Activated B cell treated with CpG ODN at 0.5 μM for 24 hours (primary cell): ENCODE measurements at places on chromosomes 16 and 17.
A peak's percentile ranks its signal among the peaks of the same experiment; 100 is the strongest.

GRCh38 chr16:77424871-77425604 is 9.8 kb downstream of the ADAMTS18 start:
- no peak for DNase-seq
- H3K4me1 ChIP-seq, result no peaks in the 10 kb centered on the region
- no peak overlapping the region for H3K4me3 ChIP-seq
- H3K36me3 ChIP-seq, result no peaks in the 10 kb centered on the region

DNA sequence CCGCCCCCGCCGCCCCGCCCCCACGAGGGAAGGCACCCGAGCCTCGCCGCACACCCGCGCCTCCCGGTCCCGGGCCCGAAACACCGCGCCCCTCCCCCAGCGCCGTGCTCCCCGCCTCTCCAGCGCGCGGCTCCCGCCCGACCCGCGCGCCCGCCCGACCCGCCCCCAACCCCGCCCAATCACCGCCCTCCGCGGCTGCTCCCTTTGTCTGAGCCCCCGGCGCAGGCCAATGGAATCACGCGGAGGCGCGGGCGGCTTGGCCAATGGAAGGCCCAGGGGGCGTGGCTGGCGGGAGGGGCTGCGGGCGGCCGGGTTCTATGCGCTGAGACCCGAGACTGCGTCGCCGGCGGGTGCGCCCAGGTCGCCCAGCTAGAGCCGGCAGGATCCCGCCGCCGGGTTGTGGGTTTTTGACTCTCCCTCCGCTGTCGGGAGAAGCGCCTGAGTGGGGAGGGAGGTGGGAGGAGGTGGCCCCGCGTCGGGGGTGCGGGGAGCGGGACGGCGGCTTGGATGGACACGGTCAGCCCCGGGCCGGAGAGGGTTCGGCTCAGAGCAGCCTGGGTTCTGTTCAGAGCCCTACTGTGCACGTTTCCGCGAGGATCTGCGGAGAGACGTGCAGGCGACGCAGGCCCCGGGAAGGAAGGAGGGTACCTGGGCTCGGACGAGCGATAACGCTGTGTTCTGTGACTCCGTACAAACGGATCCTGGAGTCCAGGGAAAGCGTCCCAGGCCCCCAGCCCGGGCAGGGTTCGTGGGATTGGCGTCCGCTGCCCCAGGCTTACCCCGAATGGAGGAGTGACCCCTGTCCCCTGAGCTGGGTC is 49.0 kb upstream of the BAHCC1 start:
- DNase-seq, result peak; percentile 87
- H3K4me1 ChIP-seq, result peaks cover 20% of the 10 kb centered on the region
- H3K27me3 ChIP-seq, result peaks cover 24% of the 10 kb centered on the region
- no peak overlapping the region for H3K27ac ChIP-seq
- peak overlapping the region; percentile 74 for H3K4me3 ChIP-seq

DNA sequence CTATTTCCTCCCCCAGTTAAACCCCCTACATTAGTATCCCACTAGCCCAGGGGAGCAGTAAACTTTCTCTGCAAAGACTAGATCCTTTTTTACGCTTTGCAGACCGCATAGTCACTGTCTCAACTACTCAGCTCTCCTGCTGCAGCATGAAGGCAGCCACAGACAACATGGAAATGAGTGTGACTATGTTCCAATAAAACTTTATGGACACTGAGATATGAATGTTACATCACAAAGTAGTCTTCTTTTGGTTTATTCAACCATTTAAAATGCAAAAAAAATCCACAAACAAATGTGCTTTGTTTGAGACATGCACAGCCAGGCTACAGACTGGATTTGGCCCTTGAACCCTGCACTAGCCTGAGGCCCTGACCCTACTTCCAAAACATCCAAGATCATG is 1.9 kb upstream of the RNASEK start:
- peaks cover 64% of the 10 kb centered on the region for H3K4me1 ChIP-seq
- peak overlapping the region; percentile 95 for H3K4me3 ChIP-seq
- no peak for DNase-seq

- H3K4me1 ChIP-seq, result peaks cover 88% of the 10 kb centered on the region
- DNase-seq, result no peak
- peak overlapping the region; percentile 89 for H3K27ac ChIP-seq
- no peaks in the 10 kb centered on the region for H3K27me3 ChIP-seq
Observed at GRCh38 chr17:59372138-59372751, 40.8 kb downstream of the YPEL2 start.

DNA sequence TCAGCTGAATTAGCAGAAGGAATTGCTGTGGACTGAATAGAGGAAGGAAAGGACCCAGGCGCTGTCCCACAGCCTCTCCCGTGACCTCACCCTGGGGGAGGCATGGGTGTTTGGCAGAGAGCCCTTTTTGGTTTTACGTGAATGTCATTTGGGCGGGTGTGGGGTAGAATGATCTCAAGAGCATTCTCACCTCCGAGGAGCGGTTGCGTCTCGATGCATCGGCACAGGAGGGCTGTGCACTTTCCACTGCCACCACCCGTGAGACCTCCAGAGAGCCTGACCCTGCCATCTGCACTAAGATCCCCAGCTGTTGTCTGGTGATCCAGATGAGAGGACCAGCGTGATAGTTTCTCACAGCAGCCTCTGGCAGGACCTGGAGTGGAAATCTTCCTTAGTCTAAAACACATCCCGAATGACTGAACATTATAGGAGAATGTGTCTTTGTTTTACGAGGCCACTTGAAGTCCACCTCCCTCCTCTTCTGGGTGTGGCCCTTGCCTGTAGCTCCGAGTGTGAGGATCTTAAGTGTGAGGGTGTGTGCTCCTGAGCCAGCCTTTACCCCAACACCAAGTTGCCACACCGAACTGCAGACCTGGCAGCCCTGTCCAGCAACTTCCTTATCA is 29.3 kb downstream of the FOXK2 start:
- DNase-seq, result no peak
- no peak overlapping the region for H3K27ac ChIP-seq
- H3K36me3 ChIP-seq, result no peaks in the 10 kb centered on the region
- H3K4me3 ChIP-seq, result no peak overlapping the region

DNA sequence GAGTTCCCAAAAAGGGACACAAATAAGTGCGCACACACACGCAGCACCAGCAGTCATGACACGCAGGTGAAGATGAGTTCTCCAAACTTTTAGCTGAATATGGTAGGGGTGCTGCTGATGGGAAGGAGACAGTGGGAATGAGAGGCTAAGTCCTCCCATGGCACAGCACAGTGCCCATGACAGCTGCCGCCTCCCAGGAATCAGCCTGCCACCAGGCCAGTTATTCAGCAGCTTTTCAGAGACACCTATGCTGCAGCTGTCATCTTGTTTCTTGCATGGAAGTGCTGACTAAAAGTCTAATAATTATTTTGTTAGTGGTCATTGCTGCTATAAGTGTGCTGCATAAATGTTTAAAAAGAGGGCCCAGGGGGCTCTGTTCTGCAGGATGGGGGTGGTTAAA is 12.2 kb downstream of the WFIKKN2 start:
- H3K27me3 ChIP-seq, result no peaks in the 10 kb centered on the region
- H3K4me1 ChIP-seq, result peaks cover 11% of the 10 kb centered on the region
- H3K27ac ChIP-seq, result no peak overlapping the region
- no peak for DNase-seq
- H3K4me3 ChIP-seq, result no peak overlapping the region

GRCh38 chr16:67884-68789 is 4.3 kb downstream of the RHBDF1 start:
- no peak overlapping the region for H3K27ac ChIP-seq
- no peak overlapping the region for H3K4me3 ChIP-seq
- H3K4me1 ChIP-seq, result peaks cover 11% of the 10 kb centered on the region
- no peaks in the 10 kb centered on the region for H3K36me3 ChIP-seq

DNA sequence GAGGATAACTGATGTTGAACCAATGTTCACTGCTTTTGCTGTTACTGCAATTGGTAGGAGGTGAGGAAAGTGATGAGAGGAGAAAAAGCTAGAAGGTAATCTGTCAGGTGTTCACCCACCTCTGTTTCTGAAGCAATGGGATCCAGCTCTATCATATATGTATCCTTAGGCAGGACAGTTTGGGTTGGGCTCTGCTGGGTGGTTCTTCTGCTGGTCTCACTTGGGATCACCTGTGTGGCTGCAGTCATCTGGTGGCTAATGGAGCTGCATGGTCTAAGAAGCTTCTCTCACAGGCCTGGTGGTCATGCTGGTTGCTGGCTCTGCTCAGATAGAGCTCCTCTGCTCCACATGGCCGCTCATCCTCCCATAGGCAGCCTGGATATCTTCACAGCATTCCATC is 40.2 kb upstream of the ZCCHC14 start:
- DNase-seq, result no peak
- H3K4me1 ChIP-seq, result no peaks in the 10 kb centered on the region
- peaks cover 31% of the 10 kb centered on the region for H3K27me3 ChIP-seq
- no peak overlapping the region for H3K4me3 ChIP-seq
- peaks cover 5% of the 10 kb centered on the region for H3K36me3 ChIP-seq
- no peak overlapping the region for H3K27ac ChIP-seq

DNA sequence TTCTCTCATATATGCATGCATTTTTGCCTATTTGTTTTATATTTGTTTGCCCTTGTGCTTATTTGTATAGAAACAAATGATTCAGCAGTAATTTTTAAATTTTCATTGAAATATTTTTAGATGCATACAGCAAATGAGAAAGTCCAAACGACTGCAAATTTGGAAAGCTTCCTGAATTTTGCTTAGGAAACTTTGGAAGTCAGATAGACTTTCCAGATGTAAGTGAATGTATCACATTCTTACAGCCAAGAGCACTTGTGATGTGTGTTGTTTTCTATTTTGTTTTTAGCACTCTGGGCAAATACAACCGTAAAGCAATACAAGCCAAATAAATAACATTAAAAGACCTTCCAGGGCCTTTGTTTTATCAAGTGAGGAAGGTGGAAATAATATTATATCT is 680.8 kb upstream of the CDH8 start:
- H3K27ac ChIP-seq, result no peak overlapping the region
- H3K4me3 ChIP-seq, result no peak overlapping the region
- no peaks in the 10 kb centered on the region for H3K27me3 ChIP-seq

GRCh38 chr17:66942451-66943264 is 21.8 kb upstream of the CACNG4 start:
- H3K36me3 ChIP-seq, result no peaks in the 10 kb centered on the region
- peaks cover 46% of the 10 kb centered on the region for H3K27me3 ChIP-seq
- DNase-seq, result no peak
- H3K27ac ChIP-seq, result no peak overlapping the region
- no peak overlapping the region for H3K4me3 ChIP-seq

GRCh38 chr16:56710181-56710737 is 19.7 kb upstream of the NUP93 start:
- no peaks in the 10 kb centered on the region for H3K4me1 ChIP-seq
- no peak overlapping the region for H3K27ac ChIP-seq
- no peak overlapping the region for H3K4me3 ChIP-seq
- H3K27me3 ChIP-seq, result peaks cover 4% of the 10 kb centered on the region
- no peaks in the 10 kb centered on the region for H3K36me3 ChIP-seq

- H3K27ac ChIP-seq, result no peak overlapping the region
- no peaks in the 10 kb centered on the region for H3K4me1 ChIP-seq
- peaks cover 1% of the 10 kb centered on the region for H3K36me3 ChIP-seq
- H3K4me3 ChIP-seq, result no peak overlapping the region
- DNase-seq, result no peak
- H3K27me3 ChIP-seq, result no peaks in the 10 kb centered on the region
Observed at GRCh38 chr16:23131931-23132621, 17.2 kb downstream of the USP31 start.

DNA sequence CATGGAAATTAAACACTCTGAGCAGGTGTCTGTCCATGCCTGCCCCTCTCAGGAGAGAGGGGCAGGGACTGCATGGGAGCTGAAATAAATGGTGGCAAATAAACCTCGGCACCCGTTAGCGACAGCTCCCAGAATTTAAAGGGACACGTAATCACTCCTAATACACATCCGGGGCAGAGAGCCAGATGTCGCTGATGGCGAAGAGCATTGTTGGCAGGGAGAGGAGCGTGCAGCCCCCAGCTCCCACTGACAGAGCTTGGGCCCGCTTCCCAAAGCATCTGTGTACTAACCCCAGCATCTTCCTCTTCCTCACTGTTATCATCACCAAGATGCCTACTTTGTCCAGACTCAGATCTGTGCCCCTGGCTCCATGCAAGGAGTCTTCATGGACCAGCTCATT is 85.8 kb downstream of the IRX5 start:
- no peak overlapping the region for H3K27ac ChIP-seq
- peaks cover under 1% of the 10 kb centered on the region for H3K27me3 ChIP-seq
- no peaks in the 10 kb centered on the region for H3K4me1 ChIP-seq
- no peak for DNase-seq
- H3K36me3 ChIP-seq, result no peaks in the 10 kb centered on the region
- H3K4me3 ChIP-seq, result no peak overlapping the region

DNA sequence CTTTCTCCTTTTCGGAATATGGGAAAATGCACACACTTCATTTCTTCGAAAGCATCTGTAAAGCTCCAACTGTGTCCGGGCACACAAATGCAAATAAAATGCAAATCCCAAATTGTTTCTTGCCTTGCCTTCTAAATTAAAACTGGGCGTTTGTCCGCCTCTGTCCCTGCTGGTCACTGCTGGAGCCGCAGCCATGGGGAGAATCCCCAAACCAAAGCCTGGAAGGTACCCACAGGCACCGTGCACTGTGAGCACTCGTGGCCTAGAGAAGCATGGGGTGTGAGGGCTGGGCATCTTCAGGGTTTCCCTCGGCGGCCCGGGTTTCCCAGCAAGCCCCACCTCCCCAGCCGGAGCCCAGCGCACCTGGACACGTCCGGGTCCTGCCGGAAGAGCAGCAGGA is 2.9 kb downstream of the SLC47A2 start:
- DNase-seq, result no peak
- H3K4me3 ChIP-seq, result no peak overlapping the region
- H3K27me3 ChIP-seq, result no peaks in the 10 kb centered on the region

- H3K27ac ChIP-seq, result no peak overlapping the region
- peaks cover 21% of the 10 kb centered on the region for H3K4me1 ChIP-seq
- no peak overlapping the region for H3K4me3 ChIP-seq
- H3K27me3 ChIP-seq, result no peaks in the 10 kb centered on the region
Observed at GRCh38 chr17:37493249-37494027, 3.7 kb downstream of the DUSP14 start.

GRCh38 chr17:51673070-51673469 is 412.7 kb downstream of the UTP18 start:
- DNase-seq, result no peak
- no peaks in the 10 kb centered on the region for H3K4me1 ChIP-seq
- H3K27me3 ChIP-seq, result no peaks in the 10 kb centered on the region
- no peaks in the 10 kb centered on the region for H3K36me3 ChIP-seq

- H3K4me1 ChIP-seq, result peaks cover 13% of the 10 kb centered on the region
- DNase-seq, result no peak
- H3K27ac ChIP-seq, result no peak overlapping the region
- H3K4me3 ChIP-seq, result no peak overlapping the region
Observed at GRCh38 chr16:9141813-9142212, 50.4 kb downstream of the HAPSTR1 start.

DNA sequence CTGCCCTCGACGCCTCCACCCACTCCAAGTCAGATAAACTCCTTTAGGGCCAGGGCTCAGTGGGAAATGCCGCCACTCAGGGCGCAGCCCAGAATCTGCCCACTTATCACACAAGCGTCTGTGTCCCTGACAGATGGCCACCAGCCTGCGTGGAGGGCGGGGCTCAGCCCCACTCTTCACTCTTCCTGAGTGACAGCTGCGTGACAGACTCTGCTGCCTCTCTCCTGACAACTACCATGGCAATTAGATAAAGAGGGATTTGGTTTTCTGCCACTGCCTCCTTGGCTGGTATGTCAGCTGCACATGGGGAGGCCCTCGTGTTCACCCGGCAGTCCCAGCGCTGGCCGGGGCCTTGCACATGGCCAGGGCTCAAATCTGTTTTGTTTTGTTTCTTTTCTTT is 96.2 kb downstream of the RTN4RL1 start:
- no peak overlapping the region for H3K4me3 ChIP-seq
- no peaks in the 10 kb centered on the region for H3K4me1 ChIP-seq
- H3K27me3 ChIP-seq, result no peaks in the 10 kb centered on the region
- H3K27ac ChIP-seq, result no peak overlapping the region
- H3K36me3 ChIP-seq, result no peaks in the 10 kb centered on the region
